NCI-H774 (cell line): ENCODE measurements at places on chromosomes 7 and 10.

GRCh38 chr7:69219381-69219780 is 378.9 kb upstream of the AUTS2 start:
- DNase-seq = no peak

GRCh38 chr7:51045319-51046102 is 262.8 kb upstream of the GRB10 start:
- no peak for DNase-seq

DNA sequence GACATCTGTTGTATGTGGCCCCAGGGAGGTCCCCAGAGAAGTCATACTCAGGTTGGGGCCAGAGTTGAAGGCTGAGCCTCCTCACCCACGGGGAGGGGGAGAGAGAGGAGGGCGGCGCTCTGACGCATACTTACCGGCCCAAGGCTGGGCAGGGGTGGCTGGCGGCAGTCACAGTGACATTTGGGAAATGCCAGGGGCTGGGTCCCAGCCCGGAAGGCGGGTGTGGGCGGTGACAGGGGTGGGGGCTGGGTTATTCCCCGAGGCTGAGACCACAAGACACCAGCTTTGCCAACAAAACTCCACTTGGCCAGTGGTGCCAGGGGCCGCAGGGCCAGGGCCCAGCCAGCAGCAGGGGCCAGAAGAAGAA is 41.1 kb downstream of the RASGEF1A start:
- DNase-seq = no peak

DNA sequence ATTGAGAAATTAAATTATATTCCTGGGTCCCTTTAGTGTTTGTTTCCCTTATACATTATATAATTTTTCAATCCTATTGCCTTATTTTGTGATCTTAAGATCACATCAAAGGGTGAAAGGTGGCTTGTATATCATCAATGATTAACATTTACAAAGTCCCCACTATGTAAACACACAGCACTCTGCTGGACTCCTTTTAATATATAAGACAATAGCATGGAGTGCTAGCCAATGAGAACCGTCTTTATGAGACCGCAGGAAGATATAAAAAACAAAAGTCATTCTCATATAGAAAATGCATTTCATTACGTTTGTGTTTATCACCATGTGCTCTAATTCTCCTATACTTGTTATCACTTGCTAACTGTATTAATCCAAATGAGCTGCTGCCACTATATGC is 108.5 kb downstream of the HOXA1 start:
- DNase-seq = no peak

GRCh38 chr7:84336303-84336702 is 141.7 kb upstream of the SEMA3A start:
- no peak for DNase-seq

DNA sequence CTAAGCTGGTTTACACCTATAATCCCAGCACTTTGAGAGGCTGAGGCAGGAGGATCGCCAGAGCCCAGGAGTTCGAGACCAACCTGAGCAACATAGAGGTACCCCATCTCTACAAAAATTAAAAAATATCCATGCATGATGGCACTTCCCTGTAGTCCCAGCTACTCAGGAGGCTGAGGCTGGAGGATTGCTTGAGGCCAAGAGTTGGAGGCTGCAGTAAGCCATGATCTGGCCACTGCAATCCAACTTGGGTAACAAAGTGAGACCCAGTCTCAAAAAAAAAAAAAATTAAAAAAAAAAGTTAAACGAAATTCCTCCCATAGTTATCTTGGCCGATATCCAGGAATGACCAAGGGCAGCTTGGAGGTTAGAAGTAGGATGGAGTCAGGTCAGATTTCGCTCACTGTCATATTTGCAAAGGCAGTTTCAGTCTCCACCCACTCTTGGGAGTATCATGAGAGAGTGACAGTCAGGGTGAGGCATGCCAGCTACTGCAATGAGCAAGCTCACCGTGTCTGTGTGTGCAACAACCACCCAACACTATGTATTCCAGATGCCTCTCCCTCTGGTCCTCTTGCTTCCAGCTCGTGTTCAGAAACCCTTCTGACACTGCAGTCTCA is 6.0 kb upstream of the ZDHHC4 start:
- no peak for DNase-seq

DNA sequence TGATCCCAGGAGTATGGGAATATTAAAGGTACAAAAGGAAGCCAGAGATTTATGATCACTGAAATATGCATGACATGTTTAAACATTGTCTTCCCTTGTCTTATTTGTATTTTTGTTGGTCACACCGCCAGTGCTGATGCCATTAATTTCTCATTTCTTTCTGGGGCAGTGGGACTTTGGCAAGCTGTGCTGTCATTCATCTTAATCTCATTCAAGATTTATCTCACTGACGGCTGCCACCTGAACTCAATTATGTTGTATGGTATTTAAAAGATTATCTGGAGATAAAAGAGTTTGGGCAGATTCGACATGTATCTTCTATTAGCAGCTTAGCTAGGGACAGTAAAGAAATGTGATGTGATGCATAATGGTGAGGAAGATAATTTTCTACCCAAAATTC is 284.9 kb upstream of the PLXDC2 start:
- DNase-seq = no peak

- DNase-seq = no peak
Measured at GRCh38 chr10:88680958-88681357, 16.7 kb downstream of the LIPF start.

DNA sequence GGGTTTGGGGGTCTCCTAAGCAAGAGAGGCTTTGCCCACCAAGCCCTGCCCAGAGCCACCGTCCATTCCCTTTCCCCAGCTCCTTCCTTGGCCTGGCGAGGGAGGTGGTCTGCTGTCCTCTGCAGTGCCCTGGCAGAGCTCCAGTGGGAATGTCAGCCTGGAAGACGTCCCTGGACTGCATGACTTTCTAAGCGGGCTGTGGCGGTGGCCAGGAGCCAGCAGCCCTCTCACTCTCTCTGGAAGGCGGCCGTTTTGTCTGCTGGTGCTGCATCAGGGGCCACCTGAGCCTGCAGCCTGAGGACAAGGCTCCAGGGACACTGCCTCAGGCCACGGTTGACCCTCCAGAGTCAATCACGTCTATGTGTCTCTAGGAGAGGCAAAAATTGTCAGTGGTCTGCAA is 271.0 kb downstream of the SKAP2 start:
- DNase-seq = no peak
